HCT116 (cell line): ENCODE measurements at places on chromosomes 7 and 10. TPM values are rescaled to one million over a fixed set of nuclear protein-coding genes. Genes with fewer than 3 reads are reported as not detected.

- H3K36me3 ChIP-seq = no peaks in the 10 kb centered on the region
- peaks cover 13% of the 10 kb centered on the region for H3K27me3 ChIP-seq
- no peak overlapping the region for H3K4me3 ChIP-seq
- no peak for DNase-seq
- no peak overlapping the region for H3K27ac ChIP-seq
- no peaks in the 10 kb centered on the region for H3K4me1 ChIP-seq
Observed at GRCh38 chr10:113775686-113776294, 24.3 kb downstream of the PLEKHS1 start.

DNA sequence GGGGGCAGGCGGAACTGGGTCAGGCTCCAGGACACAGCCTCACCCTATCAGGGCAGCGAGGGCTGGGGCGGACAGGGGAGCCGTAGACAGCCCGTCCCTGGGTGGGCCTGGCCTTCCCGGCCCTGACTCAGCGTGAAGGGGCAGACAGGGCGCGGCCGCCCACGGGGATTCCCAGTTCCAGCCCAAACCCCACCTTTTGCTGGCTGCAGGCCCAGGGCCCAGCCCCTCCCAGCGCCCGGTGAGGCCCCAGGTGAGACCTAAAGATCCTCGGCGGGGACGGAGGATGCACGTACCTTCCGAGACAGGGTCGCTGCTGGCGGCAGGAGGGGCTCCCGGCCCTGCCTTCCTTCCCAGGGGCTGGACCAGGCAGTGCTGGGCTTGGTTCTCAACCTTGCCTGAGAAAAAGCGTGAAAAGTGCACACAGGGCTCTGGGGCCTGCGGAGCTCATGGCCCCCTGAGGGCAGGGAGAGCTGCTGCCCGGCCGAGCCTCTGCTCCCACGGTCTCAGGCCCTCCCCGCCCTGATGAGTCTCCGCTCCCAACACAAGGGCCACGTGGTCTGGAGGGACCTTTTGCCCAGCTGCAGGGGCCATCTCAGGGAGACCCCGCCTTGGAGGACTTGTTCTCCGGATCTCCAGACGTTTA, 43.9 kb upstream of the DNAJB6 start:
- H3K27ac ChIP-seq = no peak overlapping the region
- no peak for DNase-seq
- no peaks in the 10 kb centered on the region for H3K36me3 ChIP-seq
- no peak overlapping the region for H3K4me3 ChIP-seq
- peaks cover 21% of the 10 kb centered on the region for H3K4me1 ChIP-seq

GRCh38 chr7:93973134-93973533, 31.0 kb downstream of the BET1 start:
- no peak overlapping the region for H3K4me3 ChIP-seq
- H3K27ac ChIP-seq = no peak overlapping the region
- H3K4me1 ChIP-seq = no peaks in the 10 kb centered on the region
- H3K36me3 ChIP-seq = no peaks in the 10 kb centered on the region

- H3K4me3 ChIP-seq = no peak overlapping the region
- DNase-seq = no peak
- H3K36me3 ChIP-seq = no peaks in the 10 kb centered on the region
- H3K27me3 ChIP-seq = no peaks in the 10 kb centered on the region
- H3K4me1 ChIP-seq = peaks cover 5% of the 10 kb centered on the region; the same call in 1 of the 2 replicates
- no peak overlapping the region for H3K27ac ChIP-seq
Observed at GRCh38 chr10:50577681-50578350, 45.9 kb downstream of the SGMS1 start.

MMD2 gene
- total RNA-seq = not detected

MEIG1 gene
- 1.4 TPM for total RNA-seq

- no peaks in the 10 kb centered on the region for H3K4me1 ChIP-seq
- no peak overlapping the region for H3K4me3 ChIP-seq
- peaks cover 77% of the 10 kb centered on the region for H3K27me3 ChIP-seq
Observed at GRCh38 chr10:98106531-98106930, 27.9 kb upstream of the R3HCC1L start.

GRCh38 chr10:69372126-69372980, 44.4 kb downstream of the TACR2 start:
- H3K4me3 ChIP-seq = no peak overlapping the region
- H3K27ac ChIP-seq = no peak overlapping the region
- H3K27me3 ChIP-seq = no peaks in the 10 kb centered on the region

GRCh38 chr10:121291823-121292222, 306.4 kb downstream of the FGFR2 start:
- H3K27ac ChIP-seq = no peak overlapping the region
- no peak for DNase-seq
- H3K4me3 ChIP-seq = no peak overlapping the region
- H3K36me3 ChIP-seq = no peaks in the 10 kb centered on the region
- H3K27me3 ChIP-seq = peaks cover 42% of the 10 kb centered on the region; the same call in 1 of the 2 replicates
- no peaks in the 10 kb centered on the region for H3K4me1 ChIP-seq

- no peaks in the 10 kb centered on the region for H3K36me3 ChIP-seq
- no peak for DNase-seq
- H3K4me1 ChIP-seq = no peaks in the 10 kb centered on the region
- no peaks in the 10 kb centered on the region for H3K27me3 ChIP-seq
- no peak overlapping the region for H3K27ac ChIP-seq
Observed at GRCh38 chr7:29234438-29234837, 39.9 kb downstream of the CHN2 start.

- DNase-seq = no peak
- H3K4me1 ChIP-seq = peaks cover 16% of the 10 kb centered on the region
- no peaks in the 10 kb centered on the region for H3K27me3 ChIP-seq
- H3K4me3 ChIP-seq = no peak overlapping the region
- H3K27ac ChIP-seq = no peak overlapping the region
Observed at GRCh38 chr10:68829521-68829920, 2.2 kb downstream of the STOX1 start.

GRCh38 chr10:91891125-91892001, 17.9 kb downstream of the FGFBP3 start:
- peaks cover 8% of the 10 kb centered on the region; the same call in 1 of the 2 replicates for H3K4me1 ChIP-seq
- no peak for DNase-seq
- H3K27me3 ChIP-seq = no peaks in the 10 kb centered on the region
- no peak overlapping the region for H3K4me3 ChIP-seq

GRCh38 chr10:104331208-104331838, 6.9 kb downstream of the ITPRIP start:
- peak; percentile 44 for DNase-seq
- peak overlapping the region; percentile 87 for H3K27ac ChIP-seq
- H3K36me3 ChIP-seq = no peaks in the 10 kb centered on the region
- H3K4me3 ChIP-seq = no peak overlapping the region
- peaks cover 86% of the 10 kb centered on the region for H3K4me1 ChIP-seq
- no peaks in the 10 kb centered on the region for H3K27me3 ChIP-seq

DNA sequence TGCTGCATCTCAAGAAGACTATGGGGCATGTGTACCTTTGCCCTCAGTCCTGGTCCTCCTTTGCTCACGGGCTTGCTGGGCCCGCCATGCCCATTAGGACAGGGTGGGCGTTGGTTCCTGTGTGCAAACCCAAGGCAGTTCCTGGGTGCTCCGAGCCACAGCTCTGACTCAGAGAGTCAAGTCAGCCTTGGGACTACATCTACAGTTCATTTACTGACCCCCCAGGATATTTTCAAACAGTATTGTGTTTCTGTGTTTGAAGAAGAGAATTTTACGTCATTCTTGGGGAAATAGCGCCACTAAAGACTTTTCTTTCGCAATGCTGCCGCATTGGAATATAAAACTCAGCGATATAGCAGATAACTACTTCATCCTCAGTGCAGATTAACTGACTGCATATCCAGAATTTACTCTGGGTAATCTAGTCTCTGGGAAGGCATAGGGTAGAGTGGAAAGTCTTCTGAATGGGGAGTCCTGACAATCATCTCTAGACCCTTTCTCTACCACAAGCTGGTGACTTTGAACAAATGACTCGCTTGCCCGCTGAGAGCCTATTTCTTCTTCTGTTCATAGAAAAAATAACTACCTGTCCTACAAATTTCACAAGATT, 638.9 kb upstream of the FZD8 start:
- H3K27ac ChIP-seq = no peak overlapping the region
- no peak overlapping the region for H3K4me3 ChIP-seq
- no peaks in the 10 kb centered on the region for H3K27me3 ChIP-seq
- no peak for DNase-seq
- no peaks in the 10 kb centered on the region for H3K36me3 ChIP-seq
- H3K4me1 ChIP-seq = no peaks in the 10 kb centered on the region

FGL2 gene
- total RNA-seq = not detected

DNA sequence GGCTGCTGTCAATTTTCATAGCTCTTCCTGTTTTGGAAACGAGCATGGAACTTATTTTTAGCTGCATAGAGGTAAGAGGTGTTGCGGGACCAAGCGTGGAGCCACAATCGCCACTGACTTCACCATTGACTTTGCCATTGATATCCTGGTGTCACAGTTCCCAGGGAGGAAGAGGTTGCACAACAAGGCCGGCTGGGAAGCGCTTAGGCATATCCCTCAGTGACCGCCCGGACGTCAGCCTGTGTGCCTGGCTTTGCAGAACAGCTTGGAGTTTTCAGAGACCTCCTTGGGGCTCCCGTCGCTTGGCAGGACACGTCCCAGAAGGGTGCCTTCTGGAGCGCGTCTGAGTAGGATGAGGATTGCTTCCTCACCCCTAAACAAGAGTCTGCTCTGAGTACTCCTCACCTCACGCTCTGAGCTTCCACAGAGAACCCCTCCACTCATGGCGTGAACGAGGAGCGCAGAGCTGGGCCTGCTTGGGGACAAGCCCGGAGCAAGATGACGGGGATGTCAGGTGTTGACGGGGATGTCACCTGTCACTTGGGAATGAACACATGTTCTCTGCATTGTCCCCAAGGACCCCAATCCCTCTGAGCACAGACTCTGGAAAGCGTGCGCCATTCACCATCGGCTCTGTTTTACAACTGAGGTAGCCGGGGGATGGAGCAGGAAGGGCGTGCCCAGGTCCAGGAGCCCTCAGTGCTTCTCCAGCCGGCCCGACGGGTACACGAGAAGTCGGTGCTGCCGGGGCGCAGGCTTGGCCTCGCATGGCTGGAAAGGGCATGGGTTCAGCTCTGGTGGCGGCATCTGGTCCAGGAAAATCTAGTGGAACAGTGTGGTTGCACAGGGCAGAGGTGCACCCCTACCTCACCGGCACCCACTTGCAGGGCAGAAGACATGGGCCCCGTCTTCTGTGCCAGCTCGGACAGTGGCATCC, 192.3 kb upstream of the SHH start:
- H3K27ac ChIP-seq = no peak overlapping the region
- no peak for DNase-seq
- H3K4me1 ChIP-seq = no peaks in the 10 kb centered on the region
- H3K4me3 ChIP-seq = no peak overlapping the region

COL17A1 gene
- total RNA-seq = 3.5 TPM

IL2RA gene
- 0.59 TPM for total RNA-seq

DNA sequence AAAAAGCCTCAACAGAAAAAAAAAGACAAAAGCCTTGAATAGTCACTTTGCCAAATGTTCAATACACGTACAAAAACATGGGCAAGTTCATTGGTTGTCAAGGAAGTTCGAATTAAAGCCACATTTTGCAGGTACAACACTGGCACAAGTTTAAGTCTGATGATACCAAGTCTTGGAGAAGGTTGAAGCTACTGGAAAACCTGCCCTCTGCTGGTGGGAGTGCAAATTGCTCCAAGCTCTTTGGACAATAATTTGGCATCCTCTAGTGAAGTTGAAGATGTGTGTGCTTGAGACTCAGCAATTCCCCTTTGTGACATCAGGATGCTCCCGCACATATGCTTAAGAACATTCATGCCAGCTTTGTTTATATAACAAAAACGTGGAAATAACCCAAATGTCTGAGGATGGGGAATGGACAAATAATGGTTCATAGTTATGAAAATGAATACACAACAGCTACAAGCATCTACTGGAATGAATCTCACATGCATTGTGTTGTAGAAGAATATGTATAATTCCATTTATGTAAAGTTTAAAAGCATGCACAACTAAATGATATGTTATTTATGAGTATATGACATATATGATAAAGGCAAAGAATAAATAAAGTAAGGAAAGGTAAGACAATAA, 120.0 kb upstream of the PLPP4 start:
- H3K4me3 ChIP-seq = no peak overlapping the region
- no peaks in the 10 kb centered on the region for H3K4me1 ChIP-seq
- no peak overlapping the region for H3K27ac ChIP-seq
- no peaks in the 10 kb centered on the region for H3K36me3 ChIP-seq
- H3K27me3 ChIP-seq = peaks cover 32% of the 10 kb centered on the region

DNA sequence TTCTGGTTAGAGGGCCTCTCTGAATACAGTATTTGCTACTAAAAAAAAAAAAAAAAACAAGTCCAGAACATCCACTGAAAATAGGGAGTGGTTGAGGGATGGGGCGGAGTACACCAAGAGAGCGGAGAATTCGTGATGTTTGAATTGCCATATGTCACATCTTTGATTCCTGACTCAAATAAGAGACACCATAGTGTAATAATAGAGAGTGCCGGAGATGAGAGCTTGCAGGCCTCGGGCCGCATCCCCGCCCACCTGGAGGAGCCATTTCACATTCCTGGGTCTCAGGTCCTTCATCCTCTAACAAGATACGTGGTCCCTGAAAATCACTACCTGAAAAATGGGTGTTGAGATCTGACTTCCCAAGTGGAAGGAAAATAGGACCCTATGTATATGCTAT, 46.8 kb downstream of the KIAA1549 start:
- no peak for DNase-seq
- H3K27me3 ChIP-seq = no peaks in the 10 kb centered on the region
- H3K36me3 ChIP-seq = no peaks in the 10 kb centered on the region
- H3K27ac ChIP-seq = no peak overlapping the region
- no peak overlapping the region for H3K4me3 ChIP-seq

DNA sequence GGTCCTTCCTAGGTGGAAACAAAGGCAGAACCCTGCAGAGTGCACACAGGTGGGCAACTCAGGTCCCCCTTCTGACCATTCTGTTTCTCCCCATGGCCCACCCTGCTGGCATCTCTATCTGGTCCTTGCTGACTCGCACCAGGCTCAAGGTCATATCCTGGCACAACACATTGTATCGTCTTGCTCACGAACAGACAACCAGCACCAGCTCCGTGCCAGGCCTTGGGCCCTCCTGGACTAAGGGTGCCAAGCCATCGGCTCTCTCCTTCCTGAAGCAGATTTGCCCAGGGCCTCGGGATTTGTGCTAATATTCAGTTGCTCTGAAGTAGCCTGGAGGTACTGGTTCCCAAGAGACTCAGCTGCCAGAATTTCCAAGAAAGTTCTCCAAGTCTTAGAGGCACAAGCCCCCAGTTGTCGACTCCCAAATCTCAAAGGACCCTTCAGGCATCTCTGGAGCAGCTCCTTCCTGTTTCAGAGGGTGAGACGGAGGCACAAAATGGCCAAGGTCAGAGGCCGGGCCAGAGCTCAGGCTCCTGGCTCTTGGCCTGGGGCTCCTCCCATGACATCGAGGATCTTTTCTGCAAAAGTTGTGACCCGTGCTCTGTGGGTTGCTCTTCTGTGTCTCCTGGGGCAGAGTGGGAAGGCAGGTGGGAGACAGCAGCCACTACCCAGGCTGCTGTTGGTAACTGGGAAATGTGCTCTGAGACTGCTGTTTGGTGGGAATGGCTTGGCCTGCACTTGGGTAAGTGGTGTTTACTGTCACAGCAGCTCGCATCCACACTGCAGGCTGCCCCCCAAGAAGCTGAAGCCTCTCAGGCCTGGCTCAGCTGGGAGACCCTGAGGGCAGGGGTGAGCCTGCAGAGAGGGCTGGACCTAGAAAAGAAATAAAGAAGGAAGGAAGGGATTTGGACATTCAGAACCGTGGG, 121.3 kb downstream of the RGS10 start:
- H3K36me3 ChIP-seq = no peaks in the 10 kb centered on the region
- peaks cover 6% of the 10 kb centered on the region; the same call in 1 of the 2 replicates for H3K4me1 ChIP-seq
- H3K4me3 ChIP-seq = no peak overlapping the region
- H3K27ac ChIP-seq = no peak overlapping the region
- no peaks in the 10 kb centered on the region for H3K27me3 ChIP-seq

KCNH2 gene
- 9.7 TPM for total RNA-seq

ACHE gene
- total RNA-seq = 1.8 TPM
